ENCODE measurements at places on chromosomes 7 and 10. TPM values are rescaled to one million over a fixed set of nuclear protein-coding genes. Genes with fewer than 3 reads are reported as not detected.

DNA sequence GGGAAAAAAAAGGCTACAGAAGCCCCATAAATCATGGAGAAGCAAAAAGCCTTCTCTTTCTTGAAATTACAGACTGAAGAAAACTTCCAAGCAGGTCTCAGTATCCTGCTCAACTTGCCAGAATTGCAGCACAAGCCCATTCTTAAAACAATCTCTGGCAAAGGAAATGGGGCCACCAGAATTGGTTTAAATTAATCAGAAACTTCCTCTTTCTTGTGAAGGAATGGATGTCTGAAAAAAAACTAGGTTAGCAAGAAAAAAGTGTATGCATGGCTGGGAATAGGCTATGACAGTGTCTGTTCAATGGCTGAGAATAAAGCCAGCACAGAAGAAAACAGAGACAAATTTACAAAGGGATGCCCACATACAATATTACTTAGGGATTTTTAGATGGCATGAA is 59.1 kb downstream of the TFEC start:
- H3K4me3 ChIP-seq: no peak overlapping the region
- H3K4me1 ChIP-seq: no peaks in the 10 kb centered on the region
- H3K36me3 ChIP-seq: no peaks in the 10 kb centered on the region
- H3K27me3 ChIP-seq: no peaks in the 10 kb centered on the region
- no peak overlapping the region for H3K27ac ChIP-seq

DNA sequence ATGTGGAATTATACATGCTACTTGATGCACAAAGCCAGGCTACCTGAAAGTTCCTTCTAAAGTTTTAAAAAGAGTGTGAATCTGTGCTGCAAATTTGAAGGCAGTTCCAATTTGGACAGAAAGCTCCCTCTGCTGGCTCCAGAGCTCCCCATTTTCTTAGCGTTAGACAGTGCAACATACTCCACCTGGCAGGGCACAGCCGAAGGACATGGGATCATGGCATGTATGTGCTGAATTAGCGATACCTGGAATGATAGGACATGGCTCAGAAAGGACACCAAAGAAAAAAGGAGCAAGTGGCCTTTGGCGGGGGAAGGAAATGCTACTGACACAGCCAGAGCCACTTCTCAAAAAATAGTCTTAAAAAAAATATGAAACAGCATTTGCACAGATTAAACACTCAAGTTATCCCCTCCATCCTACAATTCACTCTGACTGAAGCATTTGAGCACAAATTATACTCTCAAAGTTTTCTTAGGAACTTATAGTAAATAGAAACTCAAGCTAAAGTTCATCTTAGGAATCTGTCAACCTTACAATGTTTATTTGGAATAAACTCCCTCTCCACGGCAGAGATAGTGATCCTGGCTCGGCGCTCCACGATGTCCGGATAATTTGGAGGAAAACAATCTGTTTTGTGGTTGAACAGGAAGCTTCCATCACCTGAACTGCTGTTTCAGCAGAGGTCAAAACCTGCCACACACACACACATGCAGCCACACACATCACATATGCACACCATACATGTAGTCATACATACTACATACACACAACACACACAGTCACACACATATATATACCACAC is 80.0 kb downstream of the C7orf25 start:
- no peaks in the 10 kb centered on the region for H3K4me1 ChIP-seq
- no peaks in the 10 kb centered on the region for H3K27me3 ChIP-seq

Gene UTF1
- total RNA-seq: not detected

Gene ZNF503
- total RNA-seq: 0.47 TPM
